ENCODE measurements at places on chromosomes 7 and 10. TPM values are rescaled to one million over a fixed set of nuclear protein-coding genes. Genes with fewer than 3 reads are reported as not detected.

GRCh38 chr10:63799521-63800300, 278.5 kb downstream of the REEP3 start:
- DNase-seq: no peak

- no peak for DNase-seq
Measured at GRCh38 chr7:16062269-16062668, 359.1 kb downstream of the CRPPA start.

- DNase-seq: no peak
Measured at GRCh38 chr7:127000725-127001124, 252.0 kb downstream of the GRM8 start.

DNA sequence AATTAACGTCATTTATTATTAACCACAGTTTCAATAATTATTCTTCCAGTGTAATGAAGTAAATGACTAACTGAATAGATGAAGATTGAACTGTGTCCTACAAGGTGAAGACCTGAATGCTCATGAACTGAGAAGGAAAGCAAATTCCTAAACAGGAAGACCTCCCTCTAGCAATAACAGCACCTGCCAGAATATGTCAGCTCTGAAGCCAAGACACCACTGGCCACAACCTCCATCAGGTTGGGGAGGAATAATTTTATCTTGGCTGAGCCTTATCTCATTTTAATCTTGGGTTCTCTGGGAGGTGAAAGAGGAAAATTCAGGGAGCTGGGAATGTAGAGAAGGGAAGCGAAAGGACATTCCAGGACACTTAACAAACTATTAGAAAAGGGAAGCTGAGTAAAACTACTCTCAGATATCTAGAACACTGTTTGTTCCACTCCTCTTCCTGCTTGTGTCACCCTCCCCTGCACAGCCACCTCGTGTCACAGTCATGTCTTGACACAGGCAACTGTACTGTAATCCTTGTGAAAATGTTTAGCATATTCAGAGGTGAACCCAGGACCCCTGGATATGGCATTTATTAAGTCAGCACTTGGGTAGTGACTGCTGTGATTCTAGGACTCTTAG, 4.6 kb upstream of the SLC13A1 start:
- no peak for DNase-seq

GRCh38 chr7:30466266-30466665, 12.3 kb downstream of the NOD1 start:
- DNase-seq: no peak

- no peak for DNase-seq
Measured at GRCh38 chr7:122883049-122883680, 3.1 kb downstream of the CADPS2 start.

GRCh38 chr10:25804505-25804904, 129.5 kb upstream of the MYO3A start:
- no peak for DNase-seq

GRCh38 chr7:96887426-96887825, 117.9 kb upstream of the DLX6 start:
- DNase-seq: no peak

GRCh38 chr10:131778385-131778784, 122.4 kb upstream of the PPP2R2D start:
- no peak for DNase-seq

DNA sequence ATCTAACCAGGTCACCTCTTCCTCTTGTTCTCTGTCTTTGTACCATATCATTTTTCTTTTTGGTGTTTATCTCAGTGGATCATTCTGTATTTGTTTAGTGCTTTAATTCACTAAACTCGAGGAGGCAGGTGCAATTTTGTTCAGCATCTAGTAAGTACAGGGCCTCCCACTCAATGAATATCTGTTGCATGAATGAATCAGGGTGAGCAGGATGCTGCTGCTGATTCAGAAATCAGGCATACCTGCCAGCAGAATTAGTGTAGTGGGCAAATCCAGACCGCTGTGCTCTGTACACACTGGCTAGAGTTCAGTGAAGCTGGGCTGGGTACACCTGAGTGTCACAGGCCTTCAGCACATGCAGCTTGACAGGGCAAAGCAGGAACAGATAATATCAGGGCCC, 511.9 kb downstream of the SUGCT start:
- no peak for DNase-seq

Gene OR2A5
- total RNA-seq: not detected

Gene HTR5A
- total RNA-seq: 3.4 TPM

Gene MBL2
- total RNA-seq: not detected

Gene TAF5
- total RNA-seq: 6.9 TPM

Gene MMD2
- total RNA-seq: 7.1 TPM

Gene STRIP2
- 19.8 TPM for total RNA-seq

Gene GNGT1
- not detected for total RNA-seq

Data from spinal cord (tissue), 10 donors.